LHCN-M2 (cell line): ENCODE measurements at places on chromosomes 7 and 10. TPM values are rescaled to one million over a fixed set of nuclear protein-coding genes. Genes with fewer than 3 reads are reported as not detected.

MRC1 gene
- total RNA-seq = not detected in 2 replicates

TLX1 gene
- not detected in 2 replicates for total RNA-seq

TRPV5 gene
- total RNA-seq = not detected in 2 replicates

RP9 gene
- total RNA-seq = 12.7 and 18.5 TPM in 2 replicates

HELLS gene
- total RNA-seq = 70.1 and 92.9 TPM in 2 replicates

GRCh38 chr10:118254654-118255053, 87.5 kb downstream of the FAM204A start:
- DNase-seq = no peak

DNA sequence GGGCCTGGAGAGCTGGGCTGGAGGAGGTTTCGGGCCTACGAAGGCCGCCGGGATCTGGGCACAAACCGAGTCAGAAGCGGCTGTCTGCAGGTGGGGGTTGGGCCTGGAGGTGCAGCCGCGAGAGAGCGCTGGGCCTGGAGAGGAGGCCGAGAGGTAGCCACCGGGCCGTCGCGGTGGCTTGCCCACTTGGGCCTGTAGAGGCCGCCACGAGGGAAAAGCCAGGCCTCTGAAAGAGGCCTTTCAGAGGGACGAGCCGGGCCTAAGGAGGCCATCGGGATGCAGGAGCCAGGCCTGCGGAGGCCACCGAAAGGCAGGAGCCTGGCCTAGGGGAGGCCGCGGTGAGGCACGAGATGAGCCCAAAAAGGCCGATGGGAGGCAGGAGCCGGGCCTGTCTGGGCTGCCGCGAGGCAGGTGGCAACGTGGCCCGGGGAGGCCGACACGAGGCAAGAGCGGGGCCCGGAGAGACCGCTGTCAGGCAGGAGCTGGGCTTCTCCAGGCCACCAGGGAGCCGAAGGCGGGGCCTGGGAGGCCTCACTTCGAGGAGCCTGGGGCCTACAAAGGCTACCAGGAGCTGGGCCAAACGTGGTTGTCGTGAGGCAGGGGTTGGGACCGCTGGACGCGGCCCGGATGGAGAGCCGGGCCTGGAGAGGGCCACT, 25.6 kb downstream of the MDH2 start:
- no peak for DNase-seq

DNA sequence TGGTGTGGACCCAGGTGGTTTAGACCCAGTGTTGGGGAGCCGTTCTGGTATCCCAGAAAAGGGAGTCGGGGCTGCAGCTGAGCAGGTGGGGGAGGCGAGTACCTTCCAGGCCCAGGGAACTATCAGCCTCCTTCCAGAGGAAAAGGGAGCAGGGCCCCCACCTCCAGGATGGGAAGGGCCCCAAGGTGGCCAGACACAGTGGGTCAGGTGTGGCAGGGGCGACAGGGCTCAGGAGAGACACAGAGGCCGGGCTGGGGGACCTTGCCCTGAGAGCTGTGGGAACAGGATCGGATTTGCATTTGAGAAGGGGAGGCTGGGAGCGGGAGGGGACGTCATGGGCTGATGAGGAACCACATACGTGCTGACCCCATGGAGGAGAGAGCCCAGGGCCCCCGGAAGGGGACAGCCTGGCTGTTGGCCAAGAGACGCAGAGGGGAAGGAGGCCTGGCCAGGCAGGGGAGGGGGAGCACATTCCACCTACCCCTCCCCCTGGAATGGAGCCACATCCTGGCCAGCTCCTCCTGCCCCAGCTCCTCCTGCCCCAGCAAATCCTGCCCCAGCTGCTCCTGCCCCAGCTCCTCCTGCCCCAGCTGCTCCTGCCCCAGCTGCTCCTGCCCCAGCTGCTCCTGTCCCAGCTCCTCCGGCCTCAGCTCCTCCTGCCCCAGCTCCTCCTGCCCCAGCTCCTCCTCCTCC, 9.7 kb upstream of the TTYH3 start:
- no peak for DNase-seq

DNA sequence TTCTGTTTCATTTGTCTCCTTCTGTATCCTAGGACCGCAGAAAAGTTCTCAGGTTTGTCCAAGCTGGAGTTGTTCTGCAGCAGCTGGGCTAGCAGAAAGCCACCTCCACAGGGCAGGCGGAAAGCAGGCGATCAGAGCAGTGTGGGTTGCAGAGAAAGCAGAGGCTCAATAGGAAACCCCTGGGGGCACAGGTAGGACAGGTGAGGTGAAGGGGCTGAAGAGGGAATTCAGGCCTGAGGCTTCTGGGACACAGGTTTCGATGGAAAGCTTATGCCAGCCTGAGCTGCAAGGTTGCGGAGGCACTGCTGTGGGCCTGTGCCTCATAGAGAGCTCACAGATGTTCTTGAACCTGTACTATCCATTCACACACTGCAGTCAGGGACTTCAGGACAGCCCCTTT, 194.9 kb upstream of the TPK1 start:
- no peak for DNase-seq

- DNase-seq = no peak
Observed at GRCh38 chr10:97974100-97974499, 56.3 kb downstream of the CRTAC1 start.
